HepG2 (cell line): ENCODE measurements at places on chromosomes 16 and 17.

GRCh38 chr17:409308-409847 lies 56.8 kb upstream of the RPH3AL start:
- DNase-seq = no peak

DNA sequence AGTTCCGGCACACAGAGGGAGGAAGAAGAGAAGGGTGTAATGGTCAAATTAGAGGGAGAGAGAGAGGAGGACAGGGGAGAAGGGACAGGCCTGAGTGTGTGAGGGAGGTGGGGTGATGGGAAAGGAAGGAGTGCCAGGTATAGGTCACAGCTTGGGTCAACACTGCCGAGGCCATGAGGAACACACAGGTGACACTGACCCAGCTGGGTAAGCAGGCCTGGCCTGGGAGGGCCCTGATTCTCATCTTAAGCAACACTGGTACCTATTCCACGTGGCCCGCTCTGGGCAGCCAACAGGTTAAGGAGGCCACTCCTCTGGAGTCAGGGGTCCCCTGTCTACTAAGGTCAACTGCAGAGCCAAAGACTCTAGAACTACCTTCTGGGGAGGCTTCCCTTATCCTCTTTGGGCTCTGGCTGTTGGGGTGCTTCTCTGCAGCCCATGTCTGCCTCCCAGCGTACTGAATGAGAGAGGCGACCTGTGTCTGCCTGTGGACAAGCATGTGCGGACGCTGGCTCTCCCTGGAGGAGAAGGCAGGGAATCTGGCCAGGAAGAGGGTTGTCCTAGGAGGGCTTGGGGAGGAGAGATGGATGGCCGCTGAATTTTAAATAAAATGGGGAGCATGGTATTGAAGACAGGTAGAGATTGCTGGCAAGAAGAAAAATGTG lies 57.6 kb downstream of the RGS9 start:
- DNase-seq = no peak

DNA sequence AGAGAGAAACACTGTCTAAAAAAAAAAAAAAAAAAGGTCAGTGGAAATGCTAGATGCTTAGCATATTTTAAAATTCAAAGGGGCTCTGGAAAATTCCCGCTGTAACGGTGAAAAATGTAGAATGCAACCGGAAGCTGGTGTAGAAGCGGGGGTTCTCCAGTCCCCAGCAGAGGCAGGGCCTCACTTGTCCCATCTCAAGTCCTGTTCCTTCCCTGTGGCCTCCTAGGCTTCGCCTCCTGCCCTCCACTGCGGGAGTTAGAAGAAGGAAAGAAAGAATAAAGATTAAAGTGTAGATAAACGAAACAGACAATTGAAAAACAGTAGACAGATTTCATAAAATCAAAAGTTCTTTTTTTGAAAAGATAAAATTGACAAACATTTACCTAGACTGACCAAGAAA lies 14.8 kb upstream of the ZNF287 start:
- DNase-seq = no peak

DNA sequence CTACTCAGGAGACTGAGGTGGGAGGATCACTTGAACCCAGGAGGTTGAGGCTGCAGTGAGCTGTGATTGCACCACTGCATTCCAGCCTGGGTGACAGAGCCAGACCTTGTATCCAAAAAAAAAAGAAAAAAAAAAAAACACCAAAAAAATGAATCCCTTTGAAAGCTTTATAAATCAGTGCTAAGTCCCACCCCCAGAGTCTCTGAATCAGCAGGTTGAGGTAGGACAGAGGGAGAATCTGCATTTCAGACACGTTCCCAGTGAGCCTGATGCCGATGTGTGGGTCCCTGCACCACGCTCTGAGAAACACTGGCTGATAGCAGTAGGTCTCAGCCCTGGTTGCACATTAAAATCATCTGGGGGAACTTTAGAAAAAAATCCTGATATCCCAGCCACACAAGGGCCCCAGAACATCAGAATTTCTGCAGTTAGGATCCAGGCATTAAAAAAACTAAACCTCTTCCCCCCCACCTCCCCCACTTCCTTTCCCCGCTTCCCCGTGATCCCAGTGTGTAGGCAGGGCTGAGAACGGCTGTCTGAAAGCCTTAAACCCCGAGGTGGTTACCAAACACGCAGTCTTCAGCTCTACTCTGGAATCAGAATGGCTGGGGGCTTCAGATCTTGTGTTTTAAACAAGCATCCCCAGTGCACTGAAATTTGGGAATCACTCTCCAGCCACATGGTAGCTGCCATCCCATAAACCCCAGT lies 27.3 kb upstream of the GPRC5B start:
- no peak for DNase-seq

- DNase-seq = peak; percentile 27
Measured at GRCh38 chr17:6677158-6677831, 25.7 kb downstream of the C17orf100 start.

DNA sequence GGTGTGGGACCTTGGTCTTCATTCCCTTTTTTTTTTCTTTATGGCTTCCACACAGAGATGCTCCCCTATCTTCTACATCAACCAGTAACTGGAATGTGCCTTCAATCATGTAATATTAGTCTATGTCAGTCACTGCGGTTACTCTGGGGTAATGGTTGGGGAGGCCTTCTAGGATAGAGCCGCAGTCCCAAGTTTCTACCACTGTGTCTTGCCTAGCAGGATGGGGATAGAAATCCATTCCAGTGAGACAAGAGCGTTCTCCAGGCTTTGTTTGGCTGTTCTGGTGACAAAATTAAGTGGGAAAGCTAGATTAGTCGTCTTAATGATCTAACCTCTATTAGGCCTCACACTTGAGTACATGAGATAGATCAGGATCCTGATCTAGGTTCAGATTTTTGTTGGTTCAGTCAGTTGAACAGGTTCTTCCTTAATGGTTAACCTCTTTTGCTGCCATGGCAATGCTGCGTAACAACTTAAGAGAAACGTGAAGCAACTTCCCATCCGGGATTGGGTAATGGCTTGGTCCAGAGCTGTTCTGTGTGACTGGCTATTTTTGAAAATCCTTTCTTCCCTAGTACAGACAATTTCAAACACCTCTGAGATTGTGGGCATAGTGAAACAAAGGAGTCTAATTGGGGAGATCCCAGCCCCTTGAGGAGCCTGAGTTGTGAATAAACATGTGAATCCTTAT lies 8.7 kb downstream of the MSL1 start:
- no peak for DNase-seq

GRCh38 chr16:84455031-84455430 lies 49.4 kb downstream of the MEAK7 start:
- DNase-seq = no peak

DNA sequence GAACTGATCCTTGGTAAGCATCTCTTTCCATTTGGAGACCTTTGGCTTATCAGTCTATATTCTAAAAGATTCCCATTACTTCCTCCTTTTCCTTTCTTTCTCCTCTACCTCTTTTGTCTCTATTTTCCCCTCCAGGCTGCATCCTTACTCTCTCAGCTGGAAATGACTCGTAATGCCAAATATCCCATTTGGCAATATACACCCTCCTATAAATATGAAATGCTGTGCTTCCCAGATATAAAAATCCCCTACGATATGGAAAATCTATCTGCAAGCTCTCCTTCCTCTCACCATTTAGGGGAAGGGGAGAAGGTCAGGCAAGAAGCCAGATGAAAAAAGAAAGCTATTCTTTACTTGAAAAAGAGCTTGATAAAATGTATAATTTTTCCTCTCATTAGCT lies 39.9 kb downstream of the XPO6 start:
- no peak for DNase-seq

GRCh38 chr16:81548876-81549546 lies 104.4 kb downstream of the CMIP start:
- DNase-seq = peak; percentile 99

DNA sequence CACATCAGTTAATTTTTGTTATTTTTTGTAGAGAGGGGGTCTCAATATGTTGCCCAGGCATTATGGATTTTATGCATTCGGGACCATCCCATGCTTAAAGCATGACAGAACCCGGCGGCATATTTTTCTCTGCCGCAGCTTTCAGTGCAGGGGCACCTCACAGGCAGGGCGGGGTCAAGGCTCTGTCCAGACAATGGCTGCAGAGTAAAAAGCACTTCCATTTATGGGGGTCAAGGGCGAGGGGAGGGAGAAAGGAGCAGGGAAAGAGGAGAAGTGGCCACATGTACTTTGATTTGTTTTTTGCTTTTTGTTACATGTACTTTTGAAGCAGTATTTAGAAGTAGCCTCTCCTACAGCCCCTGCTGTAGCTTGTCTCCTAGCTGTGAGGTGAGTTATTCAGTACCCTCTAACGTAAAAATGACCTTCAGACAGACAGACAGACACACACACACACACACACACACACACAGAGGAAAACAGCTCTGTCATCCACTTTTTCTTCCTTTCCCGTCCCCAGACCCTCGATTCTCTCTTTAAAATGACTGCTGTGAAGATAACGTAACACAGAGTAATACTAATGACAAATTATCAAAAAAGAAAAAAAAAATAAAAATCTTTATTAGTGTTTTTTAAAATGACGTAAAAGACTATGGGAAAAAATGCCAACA lies 856 bp upstream of the SCPEP1 start:
- peak; percentile 53 for DNase-seq

GRCh38 chr16:68190736-68191510 lies 45.0 kb downstream of the ESRP2 start:
- peak; percentile 32 for DNase-seq

DNA sequence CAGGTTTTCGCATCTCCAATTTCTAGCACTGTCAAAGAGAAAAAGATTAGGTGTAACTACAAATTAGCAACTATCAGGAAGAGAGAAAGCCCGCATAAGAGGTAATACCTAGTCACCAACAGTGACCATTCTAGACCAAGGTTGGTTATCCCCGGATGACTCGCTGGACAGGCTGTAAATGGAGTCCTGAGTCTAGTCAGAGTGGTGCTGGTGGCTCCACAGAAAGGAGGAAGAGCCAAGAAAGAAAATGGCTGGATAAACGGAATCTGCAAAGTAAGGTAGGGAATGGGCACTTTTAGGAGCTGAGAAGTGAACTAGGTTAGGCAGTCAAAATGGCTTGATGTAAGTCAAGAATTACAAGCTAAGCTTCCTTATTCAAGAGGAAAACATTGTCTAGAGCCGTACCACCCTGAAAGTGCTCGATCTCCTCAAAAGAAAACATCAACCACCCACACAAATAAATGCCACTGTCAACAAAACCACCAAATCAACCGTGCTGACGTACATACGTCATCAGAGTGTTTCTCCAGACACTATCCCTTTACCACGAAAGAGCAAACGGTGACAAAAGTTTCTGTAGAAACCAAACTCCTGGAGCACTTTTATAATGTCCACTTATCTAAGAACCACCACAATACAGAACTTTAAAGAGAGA lies 2.2 kb downstream of the GSPT1 start:
- no peak for DNase-seq

DNA sequence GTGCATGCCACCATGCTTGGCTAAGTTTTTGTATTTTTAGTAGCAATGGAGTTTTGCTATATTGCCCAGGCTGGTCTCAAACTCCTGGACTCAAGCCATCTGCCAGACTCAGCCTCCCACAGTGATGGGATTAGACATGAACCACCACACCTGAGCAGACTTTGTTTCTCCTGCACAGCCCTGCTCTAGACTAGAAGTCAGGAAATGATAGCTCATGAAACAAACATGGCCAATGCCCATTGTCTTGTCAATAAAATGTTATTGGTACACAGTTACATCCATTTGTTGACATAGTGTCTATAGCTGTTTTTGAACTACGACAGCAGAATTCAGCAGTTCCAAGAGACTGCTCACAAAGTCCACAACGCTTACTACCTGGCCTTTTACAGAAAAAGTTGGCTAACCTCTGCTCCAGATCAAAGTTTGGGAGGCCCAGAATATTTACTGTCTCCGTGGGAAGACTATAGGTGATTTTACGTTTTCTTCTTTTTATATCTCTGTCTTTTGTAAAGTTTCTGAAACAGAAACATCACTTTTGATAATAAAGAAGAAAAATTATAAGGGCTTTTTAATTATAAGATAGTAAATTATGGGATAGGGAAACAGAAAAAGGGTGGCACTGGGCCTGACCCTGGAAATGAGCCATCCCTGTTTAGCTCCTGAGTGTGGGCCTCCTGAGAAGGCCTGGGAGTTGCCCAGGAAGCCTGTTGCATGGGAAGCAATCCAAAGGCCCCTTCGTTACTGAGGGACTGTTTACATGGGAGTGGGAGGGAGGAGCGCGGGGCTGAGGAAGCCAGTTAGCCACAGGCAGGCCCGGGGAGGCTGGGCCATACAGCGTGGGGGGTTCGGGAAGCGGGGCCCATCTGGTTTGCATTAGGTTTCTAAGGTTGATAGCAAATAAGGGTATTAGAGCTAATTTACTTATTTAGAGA lies 201.5 kb downstream of the IRF8 start:
- DNase-seq = peak; percentile 69

DNA sequence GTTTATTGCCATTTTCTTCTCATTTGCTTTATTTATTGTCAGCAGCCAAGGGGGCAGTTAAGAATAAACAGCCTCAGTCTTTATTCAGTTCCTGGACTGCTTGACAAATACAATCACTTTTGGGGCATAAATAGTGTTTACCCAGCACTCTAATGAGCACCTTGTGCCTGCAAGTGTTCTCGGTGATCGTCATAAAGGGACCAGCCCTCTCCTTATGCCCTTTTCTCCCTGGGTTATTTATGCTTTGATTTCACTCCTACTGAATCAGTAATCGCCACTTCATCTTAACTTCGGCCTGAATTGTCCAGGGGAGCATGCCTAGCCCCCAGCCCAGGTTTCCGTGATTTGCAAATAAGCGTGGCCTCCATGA lies 55.7 kb upstream of the CACNG5 start:
- DNase-seq = no peak

- DNase-seq = no peak
Measured at GRCh38 chr17:54736573-54736972, 164.1 kb upstream of the TOM1L1 start.

GRCh38 chr17:8225813-8226535 lies 15.6 kb upstream of the AURKB start:
- no peak for DNase-seq

DNA sequence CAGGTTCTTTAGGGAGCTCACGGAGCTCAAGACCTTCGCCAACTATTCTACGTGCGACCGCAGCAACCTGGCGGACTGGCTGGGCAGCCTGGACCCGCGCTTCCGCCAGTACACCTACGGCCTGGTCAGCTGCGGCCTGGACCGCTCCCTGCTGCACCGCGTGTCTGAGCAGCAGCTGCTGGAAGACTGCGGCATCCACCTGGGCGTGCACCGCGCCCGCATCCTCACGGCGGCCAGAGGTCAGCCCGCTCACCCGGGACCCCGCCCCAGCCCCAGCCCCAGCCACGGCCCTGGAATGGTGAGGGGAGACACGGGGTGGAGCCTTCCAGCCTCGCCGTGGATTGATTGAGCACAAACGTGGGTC lies 13.5 kb downstream of the SARM1 start:
- no peak for DNase-seq

DNA sequence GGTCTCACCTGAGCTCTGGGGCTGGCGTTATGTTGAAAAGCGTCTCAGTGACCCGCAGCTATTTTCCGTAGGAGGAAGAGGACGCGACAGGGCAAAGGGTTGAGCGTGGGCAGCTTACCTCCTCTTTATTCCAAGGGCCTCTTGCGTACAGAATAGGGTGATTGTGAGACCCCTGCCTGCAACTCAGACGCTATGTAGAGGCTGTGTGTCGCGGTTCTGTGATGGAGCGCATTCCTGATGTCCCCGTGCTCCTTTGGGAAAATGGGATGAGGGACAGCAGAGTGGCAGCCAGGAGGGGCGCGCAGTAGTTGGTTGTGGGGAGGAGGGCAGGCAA lies 531 bp upstream of the CDH8 start:
- no peak for DNase-seq

GRCh38 chr17:2174468-2175293 lies 119.8 kb downstream of the HIC1 start:
- DNase-seq = peak; percentile 94

- DNase-seq = no peak
Measured at GRCh38 chr16:9798952-9799580, 383.2 kb downstream of the GRIN2A start.

GRCh38 chr16:25134166-25134700 lies 22.7 kb downstream of the LCMT1 start:
- DNase-seq = no peak
